ENCODE measurements at places on chromosomes 5 and 9.

DNA sequence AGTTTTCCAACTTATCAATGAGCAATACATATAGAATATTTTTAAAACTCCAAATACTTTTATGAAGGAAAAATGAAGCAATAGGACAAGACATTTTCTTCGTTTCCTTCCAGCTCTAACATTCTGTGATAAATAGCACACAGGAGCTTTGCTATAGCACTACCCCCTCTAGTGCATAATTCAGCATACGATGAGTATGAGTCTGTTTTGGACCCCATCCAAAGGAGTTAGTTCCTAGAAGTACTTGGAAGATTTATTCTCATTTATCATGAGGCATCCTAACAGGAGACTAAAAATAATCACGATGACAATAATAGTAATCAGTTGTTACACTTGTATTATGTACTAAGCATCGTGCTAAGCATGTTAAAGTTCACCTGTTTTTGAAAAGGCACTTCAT lies 1061.3 kb upstream of the DMAC1 start:
- DNase-seq: no peak

GRCh38 chr5:138504799-138505198 lies 38.2 kb downstream of the ETF1 start:
- no peak for DNase-seq

GRCh38 chr5:148791696-148792095 lies 34.7 kb upstream of the ADRB2 start:
- DNase-seq: no peak

GRCh38 chr5:177366528-177367322 lies 9.0 kb downstream of the RGS14 start:
- no peak for DNase-seq

- no peak for DNase-seq
Observed at GRCh38 chr9:3863686-3864085, 337.9 kb upstream of the RFX3 start.

GRCh38 chr5:160508780-160509361 lies 87.2 kb downstream of the PTTG1 start:
- peak; percentile 92 for DNase-seq

- no peak for DNase-seq
Observed at GRCh38 chr5:95649274-95649673, 2.7 kb downstream of the RFESD start.

GRCh38 chr5:89690331-89690730 lies 719.2 kb downstream of the CETN3 start:
- DNase-seq: no peak

DNA sequence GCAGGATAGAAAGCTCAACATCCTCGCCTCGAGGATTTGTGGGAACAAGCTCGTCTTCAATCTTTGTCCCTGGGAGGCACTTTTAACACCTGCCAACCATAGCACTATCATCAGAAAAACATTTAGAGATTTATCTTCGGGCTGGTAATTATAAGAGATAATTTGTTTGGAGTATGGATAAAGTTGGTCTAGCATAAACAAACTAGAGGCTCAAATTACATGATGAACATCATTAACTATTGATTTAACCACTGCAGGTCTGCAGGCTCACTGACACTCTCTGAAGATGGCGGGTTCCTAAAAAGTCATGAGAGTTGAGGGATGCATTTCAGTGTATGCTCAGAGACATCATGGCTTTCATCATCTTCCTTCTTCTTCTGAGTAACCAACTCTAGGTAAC lies 25.8 kb upstream of the PCA3 start:
- DNase-seq: no peak

DNA sequence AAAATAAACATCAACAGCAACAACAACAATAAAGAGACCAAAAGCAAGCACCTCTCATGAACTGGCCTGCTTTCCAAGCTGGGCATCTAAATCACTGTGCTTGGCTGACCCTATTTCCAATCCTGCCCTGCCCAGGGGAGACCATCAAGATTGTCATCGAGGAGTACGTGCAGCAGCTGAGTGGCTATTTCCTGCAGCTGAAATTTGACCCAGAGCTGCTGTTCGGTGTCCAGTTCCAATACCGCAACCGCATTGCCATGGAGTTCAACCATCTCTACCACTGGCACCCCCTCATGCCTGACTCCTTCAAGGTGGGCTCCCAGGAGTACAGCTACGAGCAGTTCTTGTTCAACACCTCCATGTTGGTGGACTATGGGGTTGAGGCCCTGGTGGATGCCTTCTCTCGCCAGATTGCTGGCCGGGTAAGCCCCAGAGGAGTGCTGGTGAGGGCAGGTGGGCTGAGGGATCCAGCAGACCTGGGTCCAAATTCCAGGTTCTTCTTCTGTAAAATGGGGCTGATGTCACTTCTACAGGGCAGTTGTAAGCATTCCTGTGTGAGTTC lies 15.6 kb downstream of the PTGS1 start:
- no peak for DNase-seq

- peak; percentile 73 for DNase-seq
Observed at GRCh38 chr9:128026255-128026772, 40.8 kb downstream of the NAIF1 start.

DNA sequence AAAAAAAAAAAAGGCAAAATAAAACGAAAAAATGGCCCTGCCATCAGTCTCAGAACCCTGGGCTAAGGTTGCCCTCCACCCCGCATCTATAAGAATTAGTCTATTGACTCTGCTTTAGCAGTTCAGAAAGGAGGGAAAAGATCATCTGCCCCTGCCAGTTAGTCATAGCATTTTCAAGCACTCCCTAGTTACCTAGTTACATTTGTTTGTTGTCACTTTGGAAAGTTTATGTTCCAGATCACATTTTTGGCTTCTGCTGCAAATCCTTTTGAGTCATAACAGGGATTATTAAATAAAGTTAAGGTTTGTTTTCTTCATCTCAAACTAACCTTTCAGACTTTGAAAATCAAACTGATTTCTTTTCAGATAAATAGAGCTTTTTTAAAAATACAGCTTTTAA lies 52.1 kb downstream of the AQP7 start:
- no peak for DNase-seq

DNA sequence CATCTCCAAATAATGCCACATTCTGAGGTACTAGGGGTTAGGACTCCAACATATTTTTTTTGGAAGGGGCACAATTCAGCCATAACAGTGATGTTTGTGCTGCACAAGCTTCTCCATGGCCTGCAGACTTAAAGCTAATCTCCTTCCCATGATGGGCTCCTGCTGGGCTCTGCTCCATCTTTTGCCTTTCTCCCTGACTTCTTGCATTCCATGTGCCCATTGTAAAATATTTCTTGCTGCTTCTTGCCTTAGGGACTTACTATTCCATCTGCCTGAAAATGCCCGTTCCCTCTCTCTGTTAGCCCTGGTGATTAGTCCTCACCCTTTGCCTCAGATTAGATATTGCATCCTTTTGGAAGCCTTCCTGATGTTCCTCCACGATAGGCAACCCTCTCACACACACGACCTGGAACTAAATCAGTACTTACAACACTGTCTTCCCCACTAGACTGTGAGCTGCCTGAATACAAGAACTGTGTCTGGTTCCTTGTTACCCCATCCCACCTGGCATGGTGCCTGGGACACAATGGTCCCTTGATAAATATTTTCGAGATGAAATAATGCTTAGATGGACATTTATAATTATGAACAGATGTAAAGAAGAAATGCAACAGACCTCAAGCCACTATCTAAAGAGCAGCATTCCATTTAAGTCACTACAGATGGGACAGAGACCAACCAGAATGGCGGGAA lies 33.5 kb downstream of the OR1J1 start:
- no peak for DNase-seq

GRCh38 chr9:135879619-135880018 lies 27.7 kb downstream of the CAMSAP1 start:
- DNase-seq: no peak

DNA sequence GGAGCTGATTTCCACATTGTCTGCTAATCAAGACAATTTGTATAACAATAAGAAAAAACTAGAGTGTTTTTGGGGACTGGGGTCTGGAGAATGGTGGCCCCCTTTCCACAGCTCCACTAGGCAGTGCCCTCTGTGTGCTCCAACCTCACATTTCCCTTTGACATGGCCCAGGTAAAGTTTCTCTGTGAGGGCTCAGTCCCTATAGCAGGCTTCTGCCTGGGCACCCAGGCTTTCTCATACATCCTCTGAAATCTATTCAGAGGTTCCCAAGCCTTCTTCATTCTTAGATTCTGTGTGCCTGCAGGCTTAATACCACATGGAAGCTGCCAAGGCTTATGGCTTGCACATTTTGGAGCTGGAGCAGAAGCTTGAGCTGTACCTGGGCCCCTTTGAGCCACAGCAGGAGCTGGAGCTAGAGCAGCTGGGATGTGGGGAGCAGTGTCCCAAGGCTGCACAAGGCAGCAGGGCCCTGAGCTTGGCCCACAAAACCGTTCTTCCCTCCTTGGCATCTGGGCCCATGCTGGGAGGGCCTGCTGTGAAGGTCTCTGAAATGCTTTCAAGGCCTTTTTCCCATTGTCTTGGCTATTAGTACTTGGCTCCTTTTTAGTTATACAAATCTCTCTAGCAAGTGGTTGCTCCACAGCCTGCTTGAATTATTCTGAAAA lies 49.1 kb upstream of the VPS13A start:
- no peak for DNase-seq

DNA sequence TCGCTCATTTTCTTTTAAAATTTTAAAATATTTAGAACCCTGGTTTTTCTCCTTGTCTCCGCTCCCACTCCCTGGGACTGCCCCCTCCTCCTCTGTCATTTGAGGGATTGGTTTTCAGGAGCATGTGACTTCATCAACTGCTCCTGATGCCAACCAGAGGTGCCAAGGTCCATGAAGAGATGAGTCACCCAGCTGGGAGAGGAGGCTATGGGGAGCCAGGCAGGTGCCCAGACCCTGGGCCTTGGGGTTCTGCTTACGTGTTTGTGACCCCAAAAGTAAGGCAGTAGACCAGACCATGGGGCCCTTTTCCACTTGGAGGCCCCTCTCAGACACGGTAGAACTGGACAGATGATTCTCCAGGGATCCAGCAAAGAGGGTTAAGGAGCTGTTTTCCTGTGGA lies 167.0 kb downstream of the FGF18 start:
- DNase-seq: no peak

- no peak for DNase-seq
Observed at GRCh38 chr5:176447591-176447977, 601 bp upstream of the FAF2 start.

- no peak for DNase-seq
Observed at GRCh38 chr9:121153642-121154041, 48.0 kb downstream of the RAB14 start.

DNA sequence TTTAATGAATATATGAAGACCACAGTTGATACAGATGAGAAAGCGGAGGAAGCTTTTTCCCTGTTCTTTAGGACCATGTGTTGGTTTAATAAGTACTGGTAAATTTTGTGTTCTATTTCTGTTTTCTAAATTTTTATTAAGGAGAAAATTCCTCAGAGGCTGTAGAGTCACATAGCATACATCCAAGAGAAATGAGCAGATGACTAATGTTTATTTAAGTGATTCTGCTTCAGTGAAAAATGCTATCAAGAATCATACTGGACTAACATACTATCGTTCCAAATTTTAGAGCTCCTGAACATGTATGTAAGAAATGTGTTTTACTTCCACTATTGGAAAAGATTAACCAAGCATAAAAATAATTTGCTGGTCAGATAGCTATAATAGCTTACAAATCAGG lies 115.0 kb downstream of the KIAA1958 start:
- no peak for DNase-seq

- no peak for DNase-seq
Observed at GRCh38 chr5:149133795-149134777, 7.2 kb upstream of the ABLIM3 start.

GRCh38 chr5:149478761-149479160 lies 72.5 kb downstream of the CSNK1A1 start:
- no peak for DNase-seq

GRCh38 chr9:130183133-130183762 lies 11.0 kb downstream of the NCS1 start:
- no peak for DNase-seq
